ENCODE measurements at places on chromosomes 6 and 20.
A peak's percentile ranks its signal among the peaks of the same experiment; 100 is the strongest.

- no peak for DNase-seq
These were observed 546.6 kb downstream of the CD83 start for GRCh38 chr6:14664112-14664601.

DNA sequence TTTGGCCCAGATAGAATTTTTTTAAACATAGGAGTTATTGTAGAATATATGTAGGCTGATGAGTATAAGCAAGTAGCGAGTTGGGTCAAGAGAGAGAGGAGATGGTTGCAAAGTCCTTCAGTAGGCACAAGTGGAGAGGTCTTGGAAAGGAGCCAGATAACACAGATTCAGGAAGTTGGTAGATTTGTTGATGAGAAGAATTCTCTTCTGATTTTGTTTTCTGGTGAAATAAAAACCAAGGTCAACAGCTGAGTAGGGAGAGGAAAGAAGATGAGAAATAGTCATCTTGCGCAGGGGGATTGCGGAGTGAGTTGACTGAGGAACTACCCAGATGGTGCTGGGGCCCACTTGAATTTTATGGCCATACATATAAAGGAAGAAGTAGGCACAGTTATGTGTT, 17.4 kb upstream of the CD83 start:
- DNase-seq, result no peak

- no peak for DNase-seq
These were observed 93.2 kb downstream of the JARID2 start for GRCh38 chr6:15339081-15339480.

DNA sequence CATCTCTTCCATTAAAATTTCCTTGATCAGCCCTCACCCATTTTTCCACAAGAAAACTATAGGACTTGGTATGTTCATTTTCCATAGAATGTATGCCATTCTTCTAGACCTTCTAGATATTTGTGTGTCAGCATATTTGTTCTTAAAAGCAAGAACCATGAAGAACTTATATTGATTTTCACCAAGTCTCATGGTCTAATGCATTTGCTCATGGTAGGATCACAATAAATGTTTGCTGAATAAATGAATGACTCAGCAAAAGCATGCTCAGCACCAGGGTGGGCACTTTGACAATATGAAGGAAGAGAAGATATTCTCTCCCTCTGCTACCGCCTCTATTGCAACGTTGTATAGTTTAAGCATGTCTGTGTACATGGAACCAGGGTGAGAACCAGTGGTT, 805.5 kb upstream of the SLC35B3 start:
- no peak for DNase-seq

- peak; percentile 67 for DNase-seq
These were observed 13.2 kb downstream of the OTOR start for GRCh38 chr20:16761305-16761829.

- no peak for DNase-seq
These were observed 1.1 kb upstream of the NCOA3 start for GRCh38 chr20:47500554-47500953.

DNA sequence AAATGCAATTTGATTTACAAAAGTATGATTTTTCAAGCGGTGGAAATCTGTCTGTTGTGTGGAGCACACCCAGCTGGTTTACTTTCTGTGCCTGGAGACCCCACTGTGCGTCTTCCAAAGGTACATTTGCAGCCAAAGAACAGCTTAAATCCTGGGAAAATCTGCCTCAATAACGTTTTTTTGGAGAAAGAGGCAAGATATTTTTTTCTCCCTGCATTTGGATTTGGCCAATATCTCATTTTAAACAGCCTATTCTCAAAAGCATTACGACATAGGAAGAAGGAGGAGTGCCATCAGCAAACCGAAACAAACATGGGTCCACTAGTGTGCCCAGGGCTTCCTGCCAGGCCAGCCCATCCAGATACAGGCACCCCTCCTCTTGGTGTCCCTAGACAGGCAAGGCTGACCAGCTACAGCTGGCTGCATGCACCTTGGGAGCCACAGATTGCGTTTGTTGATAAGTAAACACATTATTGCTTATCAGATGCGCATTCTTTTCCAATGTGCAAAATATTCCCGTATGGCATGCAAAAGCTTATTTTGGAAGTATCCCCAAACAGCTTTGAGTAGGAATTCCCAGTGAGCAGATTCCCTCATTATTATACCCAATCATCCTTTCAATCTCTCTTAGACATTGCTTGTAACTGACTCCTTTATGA, 184.5 kb upstream of the MARCKS start:
- DNase-seq, result no peak

DNA sequence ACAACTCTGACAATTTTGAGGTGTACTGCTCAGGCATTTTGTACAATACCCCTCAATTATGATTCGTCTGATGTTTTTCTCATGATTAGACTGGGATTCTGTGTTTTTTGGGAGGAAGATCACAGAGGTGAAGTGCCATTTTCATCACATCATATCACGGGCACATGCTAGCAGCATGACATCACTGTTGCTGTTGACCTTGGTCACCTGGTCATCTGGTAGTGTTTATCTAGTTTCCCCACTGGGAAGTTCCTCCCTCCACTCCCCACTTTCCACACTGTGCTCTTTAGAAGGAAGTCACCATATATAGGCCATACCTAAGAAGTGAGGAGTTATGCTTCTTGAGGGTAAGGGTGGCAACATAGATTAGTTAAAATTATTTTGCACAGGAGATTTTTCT, 20.8 kb downstream of the GCM2 start:
- DNase-seq, result no peak

- no peak for DNase-seq
These were observed 26.0 kb upstream of the CCND3 start for GRCh38 chr6:41967312-41968287.

- DNase-seq, result no peak
These were observed 177.8 kb downstream of the OGFRL1 start for GRCh38 chr6:71466362-71466761.

DNA sequence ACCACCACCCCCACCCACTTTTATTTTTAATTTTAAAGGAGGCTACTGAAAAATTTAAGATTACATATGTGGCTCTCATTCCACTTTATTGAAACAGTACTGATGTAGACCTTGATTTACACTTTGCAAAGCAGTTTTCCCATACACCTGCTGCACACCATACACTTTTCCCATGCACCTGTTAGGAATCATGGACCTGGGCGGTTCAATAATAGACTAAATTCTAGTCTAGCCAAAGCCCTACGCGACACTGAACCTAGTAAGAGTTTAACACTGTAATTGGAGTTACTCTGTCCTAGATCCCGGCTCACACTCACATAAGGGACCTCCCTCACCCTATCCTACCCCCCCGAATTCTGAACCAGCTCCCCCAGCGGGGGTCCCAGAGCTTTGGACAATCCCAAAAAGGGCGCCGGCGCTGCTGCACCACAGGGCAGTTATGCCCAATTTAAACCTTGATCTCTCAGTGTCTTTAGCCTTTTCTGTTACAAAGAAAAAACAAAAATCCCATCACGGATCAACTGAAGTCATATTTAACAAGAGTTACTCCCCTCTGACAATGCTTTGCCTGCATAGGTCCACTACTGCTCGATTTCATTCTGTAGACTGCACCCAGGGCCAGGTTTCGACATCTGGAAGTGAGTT, 2.4 kb upstream of the GCLC start:
- DNase-seq, result no peak
